ENCODE measurements at places on chromosomes 12 and 14.
A peak's percentile ranks its signal among the peaks of the same experiment; 100 is the strongest.

DNA sequence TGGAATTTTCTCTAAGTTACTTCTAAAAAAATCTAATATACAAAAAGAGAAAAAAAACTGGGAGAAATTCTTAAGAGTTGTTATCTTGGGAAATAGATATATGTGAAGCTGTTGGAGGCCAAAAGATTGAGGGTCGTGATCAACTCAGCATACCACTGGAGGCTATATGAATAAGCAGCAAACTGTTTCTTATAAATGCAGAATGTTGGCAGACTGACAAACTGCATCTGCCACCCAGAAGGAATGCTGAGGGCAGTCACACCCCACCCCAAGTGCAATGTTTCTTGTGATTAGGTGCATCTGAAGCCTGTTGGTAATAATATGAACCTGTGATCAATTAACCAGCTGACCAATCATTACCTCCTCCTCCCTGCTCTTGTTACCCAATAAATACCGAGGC lies 818.6 kb upstream of the MGAT4C start:
- peak; percentile 10 for DNase-seq

DNA sequence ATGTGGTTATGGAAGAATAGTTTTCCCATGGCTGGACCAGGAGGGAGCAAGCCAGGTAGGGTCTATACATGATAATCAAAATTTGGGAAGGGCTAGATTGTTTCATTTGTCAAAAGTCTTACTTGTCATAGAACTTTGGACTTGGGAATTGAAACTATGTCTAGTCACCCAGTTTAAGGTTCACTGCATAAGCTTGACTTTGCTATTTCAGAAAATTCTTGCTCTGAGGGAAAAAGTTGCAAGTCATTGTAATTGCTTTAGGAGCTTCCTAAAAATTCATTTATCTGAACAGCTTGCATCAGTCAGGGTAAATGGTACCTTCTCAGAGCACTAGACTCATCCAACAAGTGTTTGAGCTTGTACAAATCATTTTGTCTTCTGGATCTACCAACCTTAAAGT lies 1194.7 kb downstream of the GALC start:
- DNase-seq = peak; percentile 38

DNA sequence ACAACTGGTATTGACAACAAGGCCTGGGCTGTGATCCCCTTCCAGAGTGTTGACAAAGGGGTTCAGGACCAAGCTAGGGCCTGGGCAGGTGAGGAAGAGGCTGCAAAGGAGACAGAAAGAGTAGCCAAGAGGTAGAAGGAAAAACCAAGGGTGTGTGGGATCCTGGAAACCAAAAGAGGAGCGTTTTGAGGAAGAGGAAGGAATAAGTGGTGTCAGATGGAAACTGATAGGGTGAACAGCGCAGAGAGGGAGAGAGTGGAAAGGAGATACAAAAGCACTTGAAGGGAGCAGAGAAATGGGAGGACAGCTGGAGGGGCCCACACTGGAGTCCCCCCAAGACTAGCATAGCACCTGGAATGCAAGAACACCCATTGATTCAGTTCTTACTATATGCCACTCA lies 8.3 kb upstream of the HVCN1 start:
- no peak for DNase-seq

GRCh38 chr14:73694083-73694482 lies 20.1 kb downstream of the PNMA1 start:
- no peak for DNase-seq

- DNase-seq = no peak
Observed at GRCh38 chr12:78439666-78440065, 424.9 kb upstream of the SYT1 start.

DNA sequence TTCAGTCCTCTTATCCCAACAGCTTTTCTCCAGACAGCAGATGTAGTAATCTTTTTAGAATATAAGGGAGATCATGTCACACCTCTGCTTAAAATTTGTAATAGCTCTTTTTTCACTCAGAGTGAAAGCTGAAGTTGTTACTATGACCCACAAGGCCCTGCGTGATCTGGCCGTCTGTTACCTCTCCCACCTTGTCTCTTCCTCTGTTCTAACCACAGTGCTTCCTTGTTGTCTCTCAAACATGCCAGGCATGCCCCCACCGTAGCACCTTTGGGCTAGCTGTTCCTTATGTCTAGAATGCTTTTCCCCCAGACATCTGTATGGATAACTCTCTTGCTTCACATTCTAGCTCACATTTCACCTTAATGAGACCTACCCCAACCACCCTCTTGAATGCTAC lies 6.5 kb downstream of the NECAP1 start:
- DNase-seq = no peak

- DNase-seq = peak; percentile 48
Observed at GRCh38 chr12:14716848-14717444, 20.5 kb upstream of the GUCY2C start.

GRCh38 chr12:108668542-108668941 lies 34.8 kb upstream of the SELPLG start:
- DNase-seq = no peak

- peak; percentile 86 for DNase-seq
Observed at GRCh38 chr12:75177997-75178396, 31.6 kb downstream of the KCNC2 start.

- DNase-seq = no peak
Observed at GRCh38 chr12:57258977-57259970, 8.3 kb upstream of the STAC3 start.

DNA sequence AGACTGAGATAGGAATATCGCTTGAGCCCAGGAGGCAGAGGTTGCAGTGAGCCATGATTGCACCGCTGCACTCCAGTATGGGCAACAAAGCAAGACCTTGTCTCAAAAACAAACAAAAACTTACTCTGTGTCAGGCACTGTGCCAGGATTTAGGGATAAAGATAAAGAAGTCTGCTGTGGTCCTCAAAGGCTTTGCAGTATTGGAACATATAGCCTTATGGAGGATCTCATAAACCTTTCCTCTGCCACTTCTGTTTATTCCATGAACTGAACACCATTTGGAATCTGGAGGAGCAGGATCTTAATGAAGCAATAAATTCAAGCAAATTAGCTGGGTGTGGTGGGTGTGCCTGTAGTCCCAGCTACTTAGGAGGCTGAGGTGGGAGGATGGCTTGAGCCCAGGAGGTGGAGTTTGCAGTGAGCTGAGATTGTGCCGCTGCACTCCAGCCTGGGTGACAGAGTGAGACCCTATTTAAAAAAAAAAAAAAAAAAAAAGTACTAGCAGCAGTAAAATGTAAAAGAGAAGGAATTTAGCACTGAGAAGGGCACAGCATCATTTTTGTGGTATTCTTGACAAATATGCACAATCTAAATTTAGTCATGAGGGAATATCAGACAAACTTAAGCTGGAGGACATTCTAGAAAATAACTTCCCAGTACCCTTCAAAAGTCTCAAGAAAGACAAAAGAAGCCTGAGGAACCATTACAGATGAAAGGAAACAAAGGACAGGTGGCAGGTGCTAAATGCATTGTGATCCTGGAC lies 27.1 kb downstream of the BMAL2 start:
- no peak for DNase-seq

DNA sequence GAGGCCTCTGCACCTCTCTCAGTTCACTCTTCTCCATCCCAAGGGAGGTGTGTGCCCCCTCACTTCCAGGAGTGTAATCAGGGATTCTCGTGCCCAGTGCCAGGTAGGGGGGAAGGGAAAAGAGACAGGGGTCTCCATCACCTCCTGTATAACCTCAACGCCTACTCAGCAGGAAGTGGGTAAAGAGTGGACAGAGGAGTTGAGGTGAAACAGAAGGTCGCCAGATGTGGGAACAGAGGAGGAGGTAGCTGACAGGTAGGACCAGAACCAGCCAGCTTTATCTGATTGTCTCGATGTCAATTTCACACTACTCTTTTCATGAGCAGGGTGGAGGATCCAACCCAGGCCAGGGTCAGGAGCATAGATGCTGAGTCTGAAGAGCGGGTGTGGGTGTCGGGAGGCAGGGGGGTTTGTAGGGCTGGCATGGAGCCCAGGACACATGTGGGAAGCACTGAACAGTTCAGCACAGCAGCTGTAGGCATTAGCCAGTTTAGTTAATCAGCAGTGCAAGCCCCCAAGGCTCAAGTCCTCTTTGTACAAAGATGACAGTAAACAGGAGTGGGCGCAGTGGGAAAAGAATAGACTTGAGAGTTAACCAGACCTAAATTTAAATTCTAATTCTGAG lies 213.5 kb downstream of the PELI2 start:
- DNase-seq = no peak

DNA sequence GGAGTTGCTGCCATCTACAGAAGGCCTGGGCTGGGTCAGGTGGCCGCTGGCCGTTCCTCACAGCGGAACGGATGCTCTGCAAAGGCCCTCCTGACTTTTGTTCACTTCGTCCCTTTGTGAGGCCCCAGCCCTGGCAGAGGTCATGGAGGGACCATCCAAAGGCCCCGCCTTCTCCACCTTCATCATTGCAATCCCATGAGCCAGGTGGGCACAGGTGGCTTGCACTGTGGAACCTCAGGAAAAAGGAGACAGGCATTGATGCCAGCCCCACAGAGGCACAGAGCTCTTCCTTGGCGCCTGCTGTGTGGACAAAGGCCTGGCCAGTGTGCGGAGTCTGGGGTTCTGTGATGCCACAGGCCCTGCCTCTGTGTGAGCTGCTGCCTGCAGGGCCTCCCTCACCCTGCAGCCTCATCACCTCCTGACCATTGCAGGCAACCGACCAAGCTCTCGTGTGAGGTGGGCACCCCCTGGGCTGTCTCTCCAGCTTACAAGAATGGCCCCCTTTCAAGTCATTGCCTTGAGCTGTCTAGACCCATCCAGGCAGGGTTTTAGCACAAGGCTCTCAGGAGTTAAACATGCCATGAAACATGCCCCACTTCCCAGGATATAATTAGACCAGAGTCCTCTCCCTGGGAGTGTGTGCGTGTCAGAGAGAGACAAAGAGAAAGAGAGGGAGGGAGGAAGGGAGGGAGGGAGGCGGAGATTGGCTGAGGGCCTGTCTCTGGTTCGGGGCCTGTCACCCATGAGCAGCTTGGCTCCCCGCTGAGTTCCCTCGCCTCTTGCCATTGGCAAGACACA lies 19.3 kb downstream of the NFKBIA start:
- peak; percentile 95 for DNase-seq
